NCI-H2081 (cell line): ENCODE measurements at places on chromosomes 1 and 21.

DNA sequence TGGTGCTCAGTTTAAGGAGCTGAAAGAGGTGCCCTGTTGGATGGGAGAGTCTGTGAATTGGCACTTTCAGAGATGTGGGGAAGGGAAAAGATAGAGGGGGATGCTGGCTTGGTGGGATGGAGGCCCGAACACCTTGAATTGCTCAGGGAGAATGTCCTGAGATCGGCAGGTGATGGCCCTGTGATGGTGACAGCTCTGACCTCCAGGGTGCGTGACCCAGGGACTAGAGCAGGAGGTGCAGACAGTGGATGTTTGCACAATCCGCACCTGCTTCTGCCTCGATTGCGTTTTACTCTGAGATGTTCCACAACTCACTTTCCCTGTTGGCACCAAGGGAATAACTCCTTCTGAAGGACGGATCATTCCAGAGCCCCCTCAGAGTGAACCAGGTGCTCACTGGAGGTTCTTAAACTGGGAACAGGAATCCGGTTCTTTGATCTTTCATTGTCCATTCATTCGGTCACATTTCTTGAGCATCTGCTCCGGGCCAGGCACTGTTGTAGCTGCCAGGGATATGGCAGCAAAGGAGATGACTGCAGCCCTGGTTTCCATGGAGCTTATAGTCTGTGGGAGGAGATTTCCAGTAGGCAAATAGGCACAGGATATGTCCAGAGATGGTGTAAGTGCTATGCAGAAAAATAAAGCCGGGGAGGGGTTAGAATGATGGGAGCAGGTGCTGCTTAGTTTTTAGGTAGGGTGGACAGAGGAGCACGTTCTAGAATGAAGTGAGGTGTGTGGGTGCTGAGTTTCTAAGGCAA lies 226.6 kb upstream of the TMEM51 start:
- no peak for DNase-seq

GRCh38 chr1:228341450-228341813 lies 65.2 kb downstream of the TRIM11 start:
- no peak for DNase-seq

- no peak for DNase-seq
Observed at GRCh38 chr1:27339213-27339612, 2.6 kb upstream of the SYTL1 start.

- DNase-seq = peak; percentile 77
Observed at GRCh38 chr1:175169286-175170018, 23.1 kb downstream of the KIAA0040 start.

DNA sequence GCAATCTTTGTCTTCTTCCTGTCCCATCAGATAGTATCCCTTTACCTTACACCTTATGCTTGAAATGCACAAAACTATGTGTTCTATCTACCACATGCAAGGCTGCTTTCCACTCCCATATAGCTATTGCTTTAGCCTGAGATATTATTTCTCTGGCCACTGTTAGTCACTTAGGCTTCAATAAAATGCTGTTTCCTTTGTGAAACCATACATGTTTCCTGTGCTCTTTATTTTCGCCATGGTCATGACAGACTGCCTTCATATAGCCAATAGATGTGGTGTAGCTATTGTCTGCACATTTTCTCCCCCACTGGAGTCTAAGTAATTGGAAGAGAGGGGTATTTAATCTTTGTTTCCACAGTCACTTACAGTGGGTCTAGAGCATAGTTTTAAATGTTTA lies 108.4 kb downstream of the GREM2 start:
- no peak for DNase-seq

GRCh38 chr21:45457161-45457831 lies 52.3 kb downstream of the COL18A1 start:
- DNase-seq = no peak

DNA sequence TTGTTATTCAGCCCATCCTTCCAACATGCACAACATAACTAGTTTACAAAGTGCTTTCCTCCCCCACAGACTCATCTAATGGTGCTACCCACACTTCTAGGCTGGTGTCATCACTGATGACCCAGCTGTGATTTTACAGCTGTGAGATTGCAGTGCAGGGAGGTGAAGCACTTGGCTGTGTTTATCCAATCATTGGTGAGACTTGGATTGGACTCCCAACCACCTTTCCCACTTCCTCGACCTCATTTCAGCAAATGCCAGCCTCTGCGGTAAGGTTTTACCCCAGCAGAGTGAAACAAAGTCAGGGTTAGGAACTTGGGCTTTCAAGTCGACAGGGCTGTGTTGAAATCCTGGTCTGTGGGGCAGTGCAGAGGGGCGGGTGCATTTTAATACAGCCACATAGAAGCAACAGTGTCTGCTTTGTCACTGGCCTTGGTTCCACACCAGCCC lies 22.1 kb downstream of the ECHDC2 start:
- no peak for DNase-seq

DNA sequence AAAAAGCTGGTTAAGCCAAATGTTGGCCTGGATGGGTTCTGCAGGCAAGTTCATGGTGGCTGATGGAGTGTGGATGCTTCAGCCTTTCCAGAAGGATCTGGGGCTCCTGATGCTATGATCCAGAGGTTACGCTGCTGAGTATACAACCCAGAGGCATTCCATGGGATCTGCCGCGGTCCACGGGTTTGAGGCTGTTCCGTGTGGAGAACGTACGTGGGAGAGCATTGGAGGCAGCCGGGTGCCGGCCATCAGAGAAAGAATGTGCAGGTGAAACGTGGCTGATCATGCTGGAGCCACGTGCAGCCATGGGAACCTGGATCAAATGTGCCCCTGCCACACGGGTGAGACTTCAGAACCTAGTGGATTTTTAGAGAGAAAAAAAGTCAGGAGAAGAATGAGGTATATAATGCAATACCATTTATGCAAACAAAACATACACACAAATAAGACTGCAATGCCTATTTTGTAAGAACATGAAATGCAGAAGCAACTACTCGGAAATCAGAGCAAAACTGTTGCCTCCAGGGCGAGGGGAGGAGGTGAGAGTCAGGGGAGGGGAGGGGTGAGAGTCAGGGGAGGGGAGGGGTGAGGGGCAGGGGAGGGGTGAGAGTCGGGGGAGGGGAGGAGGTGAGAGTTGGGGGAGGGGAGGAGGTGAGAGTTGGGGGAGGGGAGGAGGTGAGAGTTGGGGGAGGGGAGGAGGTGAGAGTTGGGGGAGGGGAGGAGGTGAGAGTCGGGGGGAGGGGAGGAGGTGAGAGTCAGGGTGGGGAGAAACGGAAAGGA lies 116.5 kb upstream of the C1orf174 start:
- DNase-seq = no peak

- DNase-seq = no peak
Observed at GRCh38 chr1:150259217-150259616, 1.6 kb downstream of the CA14 start.

DNA sequence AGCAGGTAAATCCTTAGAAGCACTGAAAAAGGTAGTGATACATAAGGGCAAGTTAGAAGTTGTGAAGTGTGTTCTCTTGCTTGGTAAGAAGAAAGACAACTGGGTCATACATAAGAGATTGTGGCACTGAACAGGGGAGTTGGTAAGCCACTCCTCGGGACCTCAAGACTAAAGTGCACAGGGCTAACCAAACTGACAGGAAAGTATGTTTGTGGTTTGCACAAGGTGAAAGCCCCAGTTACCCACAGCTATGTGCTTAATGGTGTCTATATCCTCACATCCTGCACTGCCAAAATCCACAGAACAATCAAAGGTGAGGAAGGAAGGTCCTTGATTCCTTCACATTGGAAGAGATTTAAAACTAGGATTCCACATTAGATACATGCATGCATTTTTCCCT lies 276.5 kb downstream of the DNM3 start:
- DNase-seq = no peak

- DNase-seq = peak; percentile 56
Observed at GRCh38 chr1:7953850-7954609, 7.5 kb upstream of the PARK7 start.
